ENCODE measurements at places on chromosomes 1 and 21.

DNA sequence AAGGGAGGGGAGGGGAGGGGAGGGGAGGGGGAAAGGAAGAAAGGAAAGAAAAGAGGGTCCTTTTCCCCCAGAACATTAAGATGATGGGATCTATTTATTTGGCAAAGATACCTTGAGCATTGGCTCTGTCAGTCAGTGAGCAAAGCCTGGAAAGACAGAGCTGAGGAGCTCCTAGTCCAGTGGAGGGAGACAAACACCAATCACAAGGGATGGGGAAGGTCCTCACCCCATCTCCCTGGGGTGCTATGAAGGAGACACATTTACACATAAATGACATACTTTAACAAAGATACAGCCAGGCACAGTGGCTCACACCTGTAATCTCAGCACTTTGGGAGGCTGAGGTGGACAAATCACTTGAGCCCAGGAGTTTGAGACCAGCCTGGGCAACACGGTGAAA is 154.9 kb upstream of the TIAM1 start:
- H3K27me3 ChIP-seq: no peaks in the 10 kb centered on the region
- no peaks in the 10 kb centered on the region for H3K36me3 ChIP-seq
- DNase-seq: no peak
- H3K4me3 ChIP-seq: no peak overlapping the region
- no peak overlapping the region for H3K27ac ChIP-seq

- no peak overlapping the region for H3K27ac ChIP-seq
- no peak for DNase-seq
- H3K36me3 ChIP-seq: no peaks in the 10 kb centered on the region
- H3K27me3 ChIP-seq: no peaks in the 10 kb centered on the region
These were observed 41.3 kb downstream of the TBCE start for GRCh38 chr1:235408503-235408960.

DNA sequence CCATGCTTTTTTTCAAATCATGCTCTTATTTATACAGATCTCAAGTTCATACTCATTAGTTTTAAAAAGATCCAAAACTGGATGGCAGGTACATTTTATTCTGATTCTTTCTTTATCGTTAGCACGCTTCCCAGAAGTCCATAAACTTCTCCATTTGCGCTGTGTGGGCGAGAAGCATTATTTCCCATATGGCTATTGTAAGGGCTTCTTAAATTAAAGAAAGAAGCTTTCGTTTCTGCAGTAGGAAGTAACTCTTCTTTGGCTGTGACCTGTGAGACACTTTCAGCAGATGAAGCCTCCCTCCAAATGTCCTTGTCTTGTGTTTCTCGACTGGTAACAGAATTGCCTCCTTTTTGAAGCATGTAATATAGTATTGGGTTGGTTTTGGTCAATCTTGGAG is 100.2 kb downstream of the NRIP1 start:
- H3K4me1 ChIP-seq: no peaks in the 10 kb centered on the region
- no peak overlapping the region for H3K27ac ChIP-seq
- H3K36me3 ChIP-seq: no peaks in the 10 kb centered on the region
- H3K27me3 ChIP-seq: no peaks in the 10 kb centered on the region

DNA sequence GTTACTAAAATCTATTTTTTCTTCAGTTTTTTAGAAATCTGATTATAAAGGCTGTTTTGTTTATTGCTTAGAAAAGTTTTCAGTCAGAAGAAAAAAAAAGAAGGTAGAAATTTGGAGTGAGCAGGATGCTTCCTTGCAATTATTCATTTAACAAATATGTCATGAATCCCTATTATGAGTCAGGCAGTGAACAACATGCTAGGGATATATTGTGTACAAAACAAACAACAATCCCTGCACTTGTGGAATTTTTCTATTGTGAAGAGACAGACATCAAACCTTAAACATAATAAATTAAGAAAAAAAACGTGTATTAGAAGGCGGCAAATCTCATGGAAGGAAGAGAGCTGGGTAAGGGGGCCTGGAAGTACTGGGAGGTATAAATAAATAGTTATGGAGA is 664.1 kb upstream of the CAMK1G start:
- H3K4me3 ChIP-seq: no peak overlapping the region
- H3K4me1 ChIP-seq: no peaks in the 10 kb centered on the region
- H3K27ac ChIP-seq: no peak overlapping the region
- no peak for DNase-seq
- no peaks in the 10 kb centered on the region for H3K36me3 ChIP-seq

GRCh38 chr1:70567167-70567566 is 156.1 kb downstream of the CTH start:
- H3K4me1 ChIP-seq: no peaks in the 10 kb centered on the region
- H3K27me3 ChIP-seq: no peaks in the 10 kb centered on the region
- H3K36me3 ChIP-seq: no peaks in the 10 kb centered on the region
- no peak for DNase-seq

DNA sequence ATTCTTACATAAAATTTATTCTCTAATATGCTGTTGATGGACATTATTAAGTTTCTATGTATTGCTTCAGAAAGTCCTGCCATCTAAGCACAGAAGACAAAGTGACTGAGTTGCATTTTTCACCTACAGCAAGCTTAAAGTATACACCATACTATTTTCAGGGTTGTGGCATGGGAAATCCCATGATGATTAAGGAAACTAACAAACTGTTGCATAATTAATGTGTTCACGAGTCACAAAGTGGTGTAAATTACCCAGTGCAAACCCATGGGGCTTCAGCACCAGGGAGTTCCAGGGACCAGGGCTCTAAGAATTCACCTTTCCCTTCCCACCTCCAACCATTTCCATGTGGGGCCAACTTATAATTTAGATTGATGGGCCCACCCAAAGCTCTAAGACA is 81.9 kb upstream of the NR5A2 start:
- H3K27ac ChIP-seq: no peak overlapping the region
- H3K27me3 ChIP-seq: no peaks in the 10 kb centered on the region
- no peak overlapping the region for H3K4me3 ChIP-seq
- DNase-seq: no peak
- no peaks in the 10 kb centered on the region for H3K36me3 ChIP-seq

- DNase-seq: no peak
- no peak overlapping the region for H3K27ac ChIP-seq
- no peak overlapping the region for H3K4me3 ChIP-seq
- no peaks in the 10 kb centered on the region for H3K27me3 ChIP-seq
- H3K36me3 ChIP-seq: no peaks in the 10 kb centered on the region
These were observed 20.1 kb downstream of the TFAP2E start for GRCh38 chr1:35592991-35593769.

- no peak for DNase-seq
- H3K27me3 ChIP-seq: no peaks in the 10 kb centered on the region
- H3K36me3 ChIP-seq: no peaks in the 10 kb centered on the region
- H3K4me1 ChIP-seq: no peaks in the 10 kb centered on the region
These were observed 2.4 kb upstream of the GPR52 start for GRCh38 chr1:174445351-174445750.

GRCh38 chr21:31660259-31660565 is 719 bp downstream of the SOD1 start:
- peak; percentile 67 for DNase-seq
- peaks cover 51% of the 10 kb centered on the region for H3K4me1 ChIP-seq
- peak overlapping the region; percentile 97 for H3K4me3 ChIP-seq
- H3K27ac ChIP-seq: peak overlapping the region; percentile 71

DNA sequence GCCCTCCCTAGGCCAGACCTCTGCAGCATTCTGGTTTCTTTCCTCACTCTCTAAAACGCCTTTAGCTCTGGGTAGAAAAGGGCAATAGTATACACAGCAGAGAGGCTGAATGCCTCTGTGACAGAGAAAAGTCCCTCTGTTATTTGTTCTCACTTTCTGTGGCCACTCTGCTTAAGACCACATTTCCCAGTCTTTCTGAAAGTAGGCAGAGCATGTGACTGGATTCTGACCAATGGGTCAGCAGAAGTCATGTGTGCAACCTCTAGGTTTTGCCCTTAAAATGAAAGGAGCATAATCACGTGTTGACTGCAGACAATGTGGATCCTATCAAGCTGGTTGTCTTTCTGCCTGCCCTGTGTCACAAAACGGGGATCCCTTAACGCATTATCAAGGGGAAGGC is 79.7 kb upstream of the MARK1 start:
- no peak overlapping the region for H3K27ac ChIP-seq
- H3K4me3 ChIP-seq: no peak overlapping the region
- no peaks in the 10 kb centered on the region for H3K4me1 ChIP-seq
- no peaks in the 10 kb centered on the region for H3K36me3 ChIP-seq
- DNase-seq: no peak
